ENCODE measurements at places on chromosomes 12 and 14. TPM values are rescaled to one million over a fixed set of nuclear protein-coding genes. Genes with fewer than 3 reads are reported as not detected.
A peak's percentile ranks its signal among the peaks of the same experiment; 100 is the strongest.

GRCh38 chr14:75430526-75430925, 2.7 kb downstream of the JDP2 start:
- peak; percentile 64 for DNase-seq

- DNase-seq, result no peak
Observed at GRCh38 chr12:4526923-4527546, 11.7 kb upstream of the RAD51AP1 start.

GRCh38 chr12:113482334-113482733, 10.7 kb upstream of the LHX5 start:
- no peak for DNase-seq

NRIP2 gene
- total RNA-seq, result 8.1 TPM

GRCh38 chr14:23469906-23470403, 452 bp downstream of the NGDN start:
- DNase-seq, result no peak

RPL10L gene
- not detected for total RNA-seq

GRCh38 chr14:77800814-77801213, 905 bp downstream of the ADCK1 start:
- no peak for DNase-seq

GRCh38 chr12:121829250-121829918, 25.6 kb downstream of the SETD1B start:
- DNase-seq, result no peak

DNA sequence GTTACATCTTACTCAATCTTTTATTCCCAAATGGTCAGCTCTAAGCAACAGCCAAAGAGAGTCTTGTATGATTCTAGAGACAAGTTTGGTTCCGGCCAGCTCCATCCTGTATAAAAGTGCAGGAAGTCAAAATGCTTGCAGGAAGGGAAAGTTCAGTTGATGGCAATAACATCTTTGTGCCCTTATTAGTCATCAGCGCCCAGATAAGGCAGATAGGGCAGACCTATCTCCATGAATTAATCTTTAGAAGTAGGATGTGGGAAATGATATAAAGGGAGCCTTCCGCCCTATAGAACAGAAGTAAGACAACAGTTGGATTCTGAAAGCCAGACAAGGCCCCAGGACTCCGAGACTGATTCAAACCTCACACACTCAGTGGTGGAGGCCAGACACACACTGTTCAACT, 6.4 kb downstream of the GNS start:
- DNase-seq, result no peak

BICDL1 gene
- total RNA-seq, result 1.7 TPM

CHGA gene
- not detected for total RNA-seq

- DNase-seq, result no peak
Observed at GRCh38 chr14:43981135-43981768, 525.8 kb downstream of the FSCB start.

DNA sequence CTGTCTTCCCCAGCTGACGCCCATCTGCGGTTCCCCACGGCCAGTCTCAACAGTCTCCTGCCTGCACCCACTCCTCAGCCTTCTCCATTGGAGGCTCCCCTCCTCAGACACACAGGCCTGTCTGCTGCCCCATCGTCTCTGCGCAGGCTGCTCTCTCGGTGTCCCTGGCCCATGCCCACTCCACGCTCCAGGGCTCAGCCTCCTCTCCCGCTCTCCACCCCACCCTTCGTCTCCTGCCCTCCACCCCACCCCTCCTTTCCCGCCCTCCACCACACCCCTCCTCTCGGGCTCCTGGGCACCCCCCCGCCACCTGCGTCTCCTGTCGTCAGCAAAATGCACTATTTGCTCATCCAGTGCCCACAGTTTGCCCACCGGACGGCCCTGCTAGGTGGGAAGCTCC, 119.6 kb upstream of the DIO3 start:
- no peak for DNase-seq

DNA sequence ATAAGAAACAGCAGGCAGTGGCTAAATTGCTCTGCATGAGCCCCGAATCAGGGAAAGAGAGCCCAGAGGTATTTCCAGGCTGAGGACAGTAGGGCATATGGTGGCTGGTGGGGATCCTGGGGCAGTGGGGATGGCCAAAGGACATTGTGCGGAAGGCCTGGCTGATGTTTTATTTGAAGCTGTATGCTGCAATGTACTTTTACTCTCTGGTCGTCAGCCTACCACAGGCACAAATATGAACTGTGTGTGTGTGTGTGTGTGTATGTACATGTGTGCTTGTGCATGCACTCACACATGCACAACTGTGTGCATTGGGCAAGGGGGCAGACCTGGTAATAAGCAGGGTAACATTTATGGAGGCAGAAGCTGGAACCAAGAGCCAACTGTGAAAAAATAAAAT, 74.7 kb upstream of the GZMB start:
- DNase-seq, result no peak

- no peak for DNase-seq
Observed at GRCh38 chr12:26250801-26251200, 55.4 kb downstream of the SSPN start.

DNA sequence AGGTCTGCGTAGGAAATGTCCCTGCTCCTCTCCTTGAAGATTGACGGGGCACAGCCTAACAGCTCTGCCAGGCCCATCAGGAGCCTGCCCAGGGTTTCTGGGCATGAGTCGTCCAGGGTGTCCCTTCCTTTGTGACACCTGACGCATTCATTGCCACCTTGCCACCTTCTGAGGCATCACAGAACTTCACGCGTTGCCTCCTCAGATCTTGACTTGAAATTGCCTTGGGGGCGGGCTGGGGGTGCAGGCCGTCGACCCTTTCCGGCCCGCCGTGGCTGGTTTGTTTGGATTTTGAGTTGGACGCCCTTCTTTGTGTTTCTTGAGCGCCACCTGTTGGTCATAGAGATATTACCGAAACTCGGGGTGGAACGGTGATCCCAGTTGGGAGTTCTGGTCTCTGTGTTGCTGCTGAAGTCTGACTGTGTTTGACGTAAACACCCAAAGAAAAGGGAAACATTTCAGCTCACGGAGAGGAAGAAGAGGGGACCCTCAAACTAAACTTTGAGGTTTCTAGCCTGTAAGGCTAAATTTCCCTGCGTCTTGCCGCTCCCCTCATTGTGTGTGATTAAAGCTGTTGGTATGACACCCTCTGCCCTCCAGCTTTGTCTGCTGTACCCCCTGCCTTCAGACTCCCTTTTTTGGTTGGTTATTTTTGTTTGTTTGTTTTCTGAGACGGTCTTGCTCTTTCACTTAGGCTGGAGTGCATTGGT, 44.6 kb downstream of the MLXIP start:
- peak; percentile 82 for DNase-seq

DNA sequence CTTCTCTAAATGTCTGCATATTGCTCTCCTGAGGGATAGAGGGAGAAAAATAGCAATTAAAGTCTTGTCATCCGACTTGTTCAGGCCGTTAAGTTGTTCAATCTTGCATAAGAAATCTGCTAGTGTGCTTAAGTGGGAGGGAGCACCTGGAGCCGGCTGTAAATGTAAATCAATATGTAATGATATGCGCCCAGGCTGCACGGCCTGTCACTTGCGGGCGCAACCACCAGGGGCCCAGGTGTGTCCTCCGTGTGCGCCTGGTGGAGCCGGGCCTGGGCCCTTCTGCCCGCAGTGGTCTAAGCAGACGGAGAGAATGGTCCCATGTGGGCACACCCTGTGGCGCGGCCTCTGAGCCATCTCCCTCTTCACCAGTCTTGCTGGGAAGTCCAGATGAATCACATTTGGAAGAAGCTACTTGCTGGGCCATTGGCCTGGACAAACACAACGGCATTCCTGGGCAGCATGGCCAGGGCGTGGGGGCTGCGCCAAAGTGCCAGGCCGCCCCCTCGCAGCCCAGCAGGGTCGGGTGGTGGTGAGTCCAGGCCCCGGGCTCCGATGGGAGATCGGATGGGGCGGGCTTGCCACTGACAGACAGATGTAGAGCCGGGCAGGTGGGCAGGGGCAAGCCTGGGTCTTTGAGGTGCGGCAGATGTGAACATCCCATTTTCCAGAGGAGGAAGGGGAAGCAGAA, 193.3 kb upstream of the C14orf180 start:
- peak; percentile 66 for DNase-seq

GRCh38 chr12:67764946-67765619, 116.5 kb downstream of the DYRK2 start:
- no peak for DNase-seq

DNA sequence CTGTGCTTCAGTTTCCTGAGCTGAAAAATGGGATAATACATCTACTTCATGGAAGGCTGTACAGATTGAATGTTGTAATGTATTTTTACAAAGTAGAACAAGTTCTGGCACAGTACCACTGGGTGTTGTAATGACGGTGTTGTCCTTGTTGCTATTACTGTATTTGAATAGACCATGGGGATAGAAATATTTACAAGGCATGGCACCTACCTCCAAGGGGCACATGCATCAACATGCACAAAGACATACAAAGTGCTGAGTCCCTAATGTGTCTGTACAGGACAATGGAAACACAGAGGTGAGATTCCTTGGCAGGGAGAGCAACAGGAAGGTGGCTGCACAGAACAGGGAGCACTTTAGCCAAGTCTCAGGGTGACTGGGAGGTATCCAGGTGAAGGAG, 930.6 kb upstream of the TMEM132C start:
- no peak for DNase-seq

GRCh38 chr14:103740991-103741689, 25.5 kb downstream of the ZFYVE21 start:
- DNase-seq, result peak; percentile 37

CARMIL3 gene
- total RNA-seq, result 0.24 TPM

DNA sequence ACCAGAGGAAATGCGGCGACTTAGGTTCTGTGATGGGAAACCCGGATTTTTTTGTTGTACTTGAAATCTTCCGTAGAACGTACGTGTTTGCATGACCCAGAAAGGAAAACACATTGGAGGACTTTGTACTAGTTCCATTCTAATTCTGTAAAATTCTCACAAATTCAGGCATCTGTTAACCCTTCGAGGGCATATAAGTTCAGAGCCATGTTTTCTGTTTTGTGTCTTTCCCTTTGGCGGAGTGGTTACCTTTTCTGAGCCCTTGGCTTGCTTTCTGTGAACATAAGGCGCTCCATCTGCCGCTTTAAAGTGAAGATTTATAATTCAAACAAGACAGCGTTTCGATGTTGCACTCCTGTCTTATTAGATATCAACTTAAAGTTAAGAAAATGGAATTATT, 34.2 kb downstream of the BICD1 start:
- no peak for DNase-seq

DNA sequence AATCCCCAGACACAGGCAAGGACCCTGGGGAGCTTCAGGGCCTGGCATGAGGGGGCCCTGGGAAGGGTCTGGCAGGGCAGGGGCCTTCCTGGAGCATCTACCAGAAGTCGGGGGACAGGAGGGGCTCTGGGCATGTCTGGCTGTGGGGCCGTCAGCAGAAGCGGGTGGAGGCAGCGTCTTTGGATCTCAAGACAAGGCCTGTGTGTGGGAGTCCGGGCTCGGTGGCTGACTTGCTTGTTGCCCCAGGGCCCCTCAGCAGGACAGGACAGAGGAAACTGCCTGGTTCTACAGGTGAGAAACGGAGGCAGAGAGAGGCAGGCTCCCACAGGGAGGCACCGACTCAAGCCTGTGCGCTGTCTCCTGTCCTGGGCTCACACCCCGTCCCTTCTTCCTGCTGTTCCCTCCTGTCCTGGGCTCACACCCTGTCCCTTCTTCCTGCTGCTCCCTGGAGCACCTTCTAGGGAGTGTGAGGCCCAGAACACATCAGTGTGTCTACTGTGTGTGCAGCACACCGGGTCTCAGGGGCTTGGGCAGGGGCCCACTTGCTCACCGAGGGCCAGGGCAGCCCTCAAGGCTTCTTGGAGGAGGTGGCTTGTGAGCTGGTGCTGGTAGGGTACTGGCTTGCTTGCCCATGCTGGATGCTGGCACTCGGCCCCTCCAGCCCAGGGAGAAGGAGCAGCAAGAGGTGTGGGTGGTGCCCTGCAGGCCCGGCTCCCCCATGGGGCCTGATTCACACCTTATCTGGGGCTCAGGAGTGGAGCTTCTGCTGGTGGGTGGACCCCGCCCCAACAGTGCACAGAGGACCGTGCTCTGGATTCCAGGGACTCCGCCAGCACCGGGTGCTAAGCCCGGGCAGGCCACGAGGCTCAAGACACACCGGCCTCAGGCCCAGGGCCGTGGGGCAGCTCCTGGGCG, 14.9 kb downstream of the ASPG start:
- no peak for DNase-seq

- DNase-seq, result no peak
Observed at GRCh38 chr12:116638376-116638775, 79.2 kb downstream of the MAP1LC3B2 start.

DNA sequence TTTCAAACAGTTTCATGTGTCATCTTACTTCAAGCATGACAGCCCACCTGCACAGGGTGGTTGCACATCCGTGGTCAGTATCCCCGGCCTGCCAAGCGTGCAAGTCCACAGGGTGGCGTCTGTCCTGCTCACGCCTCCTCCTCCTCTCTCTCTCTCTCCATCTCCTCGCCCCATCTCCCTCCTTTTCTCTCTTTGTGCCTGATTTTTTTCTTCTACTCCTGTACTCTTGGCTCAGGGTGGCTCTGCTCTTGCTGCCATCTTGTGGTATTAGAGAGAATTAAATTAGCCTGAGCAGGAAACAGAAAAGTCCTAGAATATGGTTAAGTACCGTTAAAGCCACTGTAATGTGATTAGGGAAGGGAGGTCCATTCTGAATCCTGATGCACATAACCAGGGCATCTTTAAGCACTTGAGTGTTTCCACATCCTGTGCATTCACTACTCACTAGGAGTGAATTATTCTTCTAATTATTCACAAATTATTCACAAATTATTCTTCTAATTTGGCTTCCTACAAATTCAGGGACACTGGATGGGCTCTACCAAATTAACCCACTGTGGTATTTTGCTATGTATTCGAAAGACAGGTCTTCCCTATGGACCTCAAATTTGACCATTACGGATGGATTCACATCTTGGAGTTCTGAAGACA, 25.5 kb upstream of the DTX1 start:
- no peak for DNase-seq

DNA sequence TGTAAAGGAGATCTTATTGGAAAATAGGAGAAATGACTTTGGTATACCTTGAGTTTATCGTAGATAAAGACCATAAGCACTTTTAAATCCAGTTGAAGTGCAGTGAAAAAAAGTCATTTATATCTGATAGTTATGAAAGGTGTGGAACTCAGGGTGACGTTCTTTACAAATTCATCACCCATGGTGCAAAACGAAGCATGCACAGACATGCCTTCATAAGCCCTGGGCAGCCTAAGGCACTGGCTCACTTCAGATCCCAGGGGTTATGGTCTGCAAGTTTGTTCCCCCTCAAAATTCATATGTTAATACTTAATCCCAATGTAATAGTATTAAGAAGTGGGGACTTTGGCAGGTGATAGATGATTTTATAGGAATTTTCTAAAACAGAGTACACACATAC, 1216.4 kb upstream of the USP15 start:
- DNase-seq, result no peak

- DNase-seq, result no peak
Observed at GRCh38 chr12:93186131-93186530, 191.6 kb upstream of the NUDT4 start.

CLEC9A gene
- 0.26 TPM for total RNA-seq

CCDC177 gene
- total RNA-seq, result not detected

DNA sequence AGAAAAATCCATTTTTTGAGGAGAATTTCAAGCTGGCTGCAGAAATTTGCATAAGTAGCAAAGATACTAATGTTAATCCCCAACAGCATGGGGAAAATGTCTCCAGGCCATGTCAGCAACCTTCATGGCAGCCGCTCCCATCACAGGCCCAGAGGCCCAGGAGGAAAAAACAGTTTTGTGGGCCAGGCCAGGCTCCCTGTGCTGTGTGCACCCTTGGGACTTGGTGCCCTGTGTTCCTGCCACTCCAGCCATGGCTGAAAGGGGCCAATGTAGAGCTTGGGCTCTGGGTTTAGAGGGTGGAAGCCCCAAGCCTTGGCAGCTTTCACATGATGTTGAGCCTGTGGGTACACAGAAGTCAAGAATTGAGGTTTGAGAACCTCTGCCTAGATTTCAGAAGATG, 76.3 kb downstream of the MGAT4C start:
- DNase-seq, result no peak

IL31 gene
- total RNA-seq, result not detected

All from aorta (tissue), 5 donors.